Activated T-cell treated with anti-CD3 and anti-CD28 coated beads for 1 hour (primary cell): ENCODE measurements at places on chromosomes 4 and X.
A peak's percentile ranks its signal among the peaks of the same experiment; 100 is the strongest.

DNA sequence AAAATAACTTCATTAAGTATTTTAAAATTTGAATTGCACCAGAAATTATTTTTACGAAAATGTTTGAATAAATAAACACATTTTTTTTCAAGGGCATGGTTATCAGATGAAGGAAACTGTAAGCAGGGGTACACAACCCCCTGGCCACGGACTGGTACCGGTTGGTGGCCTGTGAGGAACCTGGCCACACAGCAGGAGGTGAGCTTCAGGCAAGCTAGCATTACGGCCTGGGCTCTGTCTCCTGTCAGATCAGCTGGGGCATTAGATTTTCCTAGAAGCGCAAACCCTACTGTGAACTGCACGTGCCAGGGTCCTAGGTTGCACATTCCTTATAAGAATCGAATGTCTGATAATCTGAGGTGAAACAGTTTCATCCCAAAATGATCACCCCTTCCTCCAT, 1499.7 kb upstream of the AGA start:
- DNase-seq: no peak

GRCh38 chrX:82695066-82695465, 813.0 kb upstream of the POU3F4 start:
- no peak for DNase-seq

- no peak for DNase-seq
Observed at GRCh38 chr4:8023696-8024033, 84.0 kb upstream of the AFAP1 start.

DNA sequence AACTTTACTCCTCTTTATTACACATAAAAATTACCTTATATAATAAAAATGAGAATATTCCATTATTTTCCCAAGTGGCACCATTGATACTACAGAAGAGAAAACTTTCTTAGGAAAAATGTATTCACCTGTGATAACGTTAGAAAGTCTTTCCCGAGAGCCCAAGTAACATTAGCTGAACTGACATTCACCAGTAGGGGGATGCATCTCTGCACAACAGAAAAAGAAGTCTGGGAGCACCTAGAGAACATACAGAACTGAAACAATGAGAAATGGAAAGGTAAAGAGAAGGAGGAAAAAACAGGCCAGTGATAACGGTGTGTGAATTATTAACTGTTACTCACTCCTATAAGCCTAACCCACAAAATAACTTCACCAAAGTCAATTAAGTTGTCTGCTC, 423.3 kb downstream of the CENPC start:
- DNase-seq: no peak

GRCh38 chr4:129109965-129110824, 14.2 kb downstream of the C4orf33 start:
- DNase-seq: no peak

GRCh38 chr4:185532795-185533324, 2.4 kb downstream of the PDLIM3 start:
- no peak for DNase-seq

GRCh38 chrX:51332188-51332942, at the start of gene NUDT10:
Gene NUDT10 (plus strand): TSS chrX:51332822. CDS start chrX:51332966, 144 bp downstream.
- peak; percentile 1 for DNase-seq

DNA sequence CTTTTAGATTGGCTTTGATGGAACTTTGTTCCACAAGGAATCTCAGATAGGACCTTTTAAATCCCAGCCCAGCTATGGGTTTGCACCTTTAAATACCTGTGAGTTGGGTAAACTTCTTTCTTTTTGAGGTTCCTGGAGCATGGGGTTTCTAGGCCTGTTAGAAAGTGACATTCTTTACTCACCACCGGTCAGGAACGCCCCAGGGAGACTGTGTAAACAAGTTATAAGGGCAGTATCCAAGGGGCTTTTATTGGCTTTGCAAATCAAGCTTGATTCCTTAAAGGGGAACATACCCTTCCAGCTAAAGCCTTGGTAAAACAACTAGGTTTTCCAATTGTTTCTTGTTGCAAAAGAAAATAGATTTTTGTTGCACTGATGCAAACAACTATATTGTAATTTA, 93.4 kb downstream of the TENT5D start:
- DNase-seq: no peak

- DNase-seq: no peak
Observed at GRCh38 chr4:21778702-21779101, 169.9 kb downstream of the KCNIP4 start.

DNA sequence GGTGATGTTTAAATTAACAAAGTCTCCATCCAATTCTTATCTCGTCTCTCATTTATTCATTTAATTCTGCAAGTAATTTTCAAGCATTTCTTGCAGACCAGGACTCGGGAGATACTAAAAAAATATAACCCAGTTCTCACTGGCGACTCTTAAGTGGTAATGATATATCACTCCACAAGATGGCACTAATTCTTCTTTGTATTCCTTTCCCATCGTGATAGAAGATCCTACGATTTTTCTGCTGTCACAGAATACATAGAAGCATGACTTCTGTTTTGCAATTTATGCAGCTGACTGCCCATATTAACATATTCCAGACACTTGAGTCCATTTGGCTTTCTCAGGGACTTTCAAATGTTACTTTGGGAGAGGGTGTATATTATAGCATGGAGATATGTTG, 64.0 kb upstream of the FGF13 start:
- DNase-seq: no peak

DNA sequence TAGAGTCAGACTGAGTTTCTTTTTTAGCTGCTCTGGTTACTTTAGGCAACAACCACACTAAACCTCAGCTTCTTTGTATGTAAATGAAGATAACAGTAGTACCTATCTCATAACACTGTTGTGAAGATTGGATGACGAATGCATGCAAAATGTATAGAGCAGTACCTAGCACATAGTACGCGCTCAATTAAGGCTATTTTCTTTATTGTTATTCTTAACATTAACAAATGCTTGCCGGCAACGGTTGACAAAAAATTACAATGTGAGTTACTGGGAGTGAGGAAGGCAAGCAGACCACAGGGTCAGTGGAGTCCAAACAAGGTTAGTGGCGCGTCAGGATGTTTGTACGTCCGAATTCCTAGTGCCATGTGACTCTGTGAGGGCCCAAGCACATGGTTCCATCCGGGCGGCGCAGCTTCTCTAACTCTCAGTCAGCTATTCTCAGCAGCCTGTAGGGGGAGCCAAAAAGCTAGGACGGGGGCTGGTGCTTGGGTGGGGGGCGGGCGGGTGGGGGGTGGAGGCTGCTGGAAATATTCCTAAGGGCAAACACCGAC, 821 bp upstream of the NALF2 start:
- DNase-seq: no peak

- DNase-seq: no peak
Observed at GRCh38 chrX:38961936-38962335, 160.7 kb downstream of the MID1IP1 start.

- no peak for DNase-seq
Observed at GRCh38 chrX:107485013-107485412, 35.6 kb downstream of the FRMPD3 start.

- no peak for DNase-seq
Observed at GRCh38 chrX:12197030-12197429, 58.8 kb downstream of the FRMPD4 start.

- no peak for DNase-seq
Observed at GRCh38 chr4:54187148-54187547, 41.9 kb upstream of the PDGFRA start.

- no peak for DNase-seq
Observed at GRCh38 chr4:181548873-181549575, 694.2 kb upstream of the TENM3 start.

- no peak for DNase-seq
Observed at GRCh38 chrX:123975180-123975579, 13.7 kb downstream of the STAG2 start.

- DNase-seq: no peak
Observed at GRCh38 chr4:7256984-7257810, 64.9 kb downstream of the SORCS2 start.

GRCh38 chr4:123699880-123700771, 303.5 kb downstream of the SPRY1 start:
- no peak for DNase-seq

DNA sequence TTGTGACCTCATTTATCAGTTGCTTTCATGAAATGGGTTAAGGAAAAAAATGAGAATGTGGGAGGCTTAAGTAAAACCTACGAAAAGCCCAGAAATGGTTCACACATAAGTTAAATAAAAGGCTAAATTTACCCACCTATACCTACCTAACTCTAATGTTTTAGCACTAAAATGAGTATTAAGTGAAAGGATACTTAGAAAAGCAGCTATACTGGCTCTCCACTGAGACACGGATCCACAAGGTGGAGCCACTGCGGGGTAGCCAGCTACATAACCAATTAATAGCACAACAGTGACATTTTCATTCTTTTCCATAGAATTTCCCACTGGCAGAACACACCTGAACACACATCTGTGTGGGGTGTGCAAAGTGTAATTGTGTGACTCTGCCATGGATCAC, 101.9 kb downstream of the MAML3 start:
- DNase-seq: peak; percentile 25

- DNase-seq: no peak
Observed at GRCh38 chr4:26748811-26749210, 111.8 kb upstream of the STIM2 start.

GRCh38 chrX:130055899-130056298, 54.4 kb downstream of the ELF4 start:
- no peak for DNase-seq

DNA sequence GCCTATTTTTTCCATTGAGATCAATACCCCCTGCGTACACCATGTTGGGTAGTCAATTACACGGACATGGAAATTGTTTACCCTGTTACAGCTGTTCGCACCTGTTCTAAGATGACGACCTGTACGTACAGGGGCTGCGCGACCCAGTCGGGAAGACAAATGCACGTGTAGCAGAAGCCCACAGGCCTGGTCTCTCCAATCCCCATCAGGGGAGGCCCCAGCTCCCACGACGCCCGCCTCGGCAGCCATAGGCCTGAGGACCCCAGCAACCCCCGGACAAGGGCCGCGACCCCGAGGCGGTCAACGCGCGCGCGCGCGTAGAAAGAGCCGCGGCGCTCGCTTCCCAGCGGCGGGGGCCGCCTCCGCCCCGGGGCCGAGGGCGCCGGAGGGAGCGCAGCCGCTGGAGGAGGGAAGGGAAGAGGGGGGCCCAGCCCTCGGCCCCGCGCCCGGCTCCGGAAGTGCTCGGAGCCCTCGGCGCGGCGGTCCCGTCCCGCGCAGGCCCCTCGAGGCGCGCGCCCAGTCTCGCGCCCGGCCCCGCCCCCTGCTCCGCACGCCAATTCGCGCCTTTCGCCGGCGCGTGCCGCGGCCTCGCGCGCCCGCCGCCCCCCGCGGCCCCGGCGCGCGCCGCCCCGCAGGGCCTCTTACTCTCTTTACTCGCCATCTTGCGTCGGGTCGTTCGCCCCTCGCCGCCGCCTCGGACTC, 618 bp downstream of the RBBP7 start:
- peak; percentile 38 for DNase-seq

DNA sequence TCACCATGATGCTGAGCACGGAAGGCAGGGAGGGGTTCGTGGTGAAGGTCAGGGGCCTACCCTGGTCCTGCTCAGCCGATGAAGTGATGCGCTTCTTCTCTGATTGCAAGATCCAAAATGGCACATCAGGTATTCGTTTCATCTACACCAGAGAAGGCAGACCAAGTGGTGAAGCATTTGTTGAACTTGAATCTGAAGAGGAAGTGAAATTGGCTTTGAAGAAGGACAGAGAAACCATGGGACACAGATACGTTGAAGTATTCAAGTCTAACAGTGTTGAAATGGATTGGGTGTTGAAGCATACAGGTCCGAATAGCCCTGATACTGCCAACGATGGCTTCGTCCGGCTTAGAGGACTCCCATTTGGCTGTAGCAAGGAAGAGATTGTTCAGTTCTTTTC, 4.0 kb downstream of the HNRNPH2 start:
- no peak for DNase-seq

DNA sequence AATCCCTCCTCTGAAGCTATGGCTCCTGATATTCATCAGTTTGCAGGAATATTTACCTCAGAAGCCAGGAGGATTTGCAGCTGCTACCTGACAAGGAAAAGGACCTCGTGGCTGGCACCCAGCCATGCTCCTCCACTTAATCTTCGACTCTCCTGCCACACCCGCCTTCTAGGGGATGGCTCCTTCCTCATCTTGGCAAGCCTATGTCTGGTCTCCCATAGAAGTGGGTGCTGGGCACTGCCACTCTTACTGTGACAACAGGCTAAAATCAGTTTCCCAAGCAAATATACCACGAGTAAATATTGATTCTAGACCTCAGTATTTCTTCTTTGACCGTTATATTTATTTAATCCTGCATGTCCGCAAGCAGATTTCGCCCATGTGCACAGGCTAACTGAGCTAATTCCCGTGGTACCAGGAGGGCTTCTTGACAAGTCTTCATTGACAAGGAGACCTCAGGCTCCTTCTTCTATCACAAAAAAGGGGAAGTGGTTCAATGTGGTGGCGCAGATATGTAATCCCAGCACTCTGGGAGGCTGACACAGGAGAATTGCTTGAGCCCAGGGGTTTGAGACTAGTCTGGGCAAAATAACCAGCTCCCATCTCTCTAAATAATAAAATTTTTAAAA, 52.6 kb upstream of the DCTD start:
- no peak for DNase-seq

GRCh38 chrX:125404667-125405160, 85.0 kb downstream of the TEX13C start:
- DNase-seq: no peak

GRCh38 chr4:76177709-76178108, 29.5 kb upstream of the NUP54 start:
- DNase-seq: no peak

GRCh38 chr4:123741906-123742305, 345.3 kb downstream of the SPRY1 start:
- DNase-seq: no peak

GRCh38 chr4:145840162-145840768, 98.4 kb downstream of the ZNF827 start:
- DNase-seq: no peak

DNA sequence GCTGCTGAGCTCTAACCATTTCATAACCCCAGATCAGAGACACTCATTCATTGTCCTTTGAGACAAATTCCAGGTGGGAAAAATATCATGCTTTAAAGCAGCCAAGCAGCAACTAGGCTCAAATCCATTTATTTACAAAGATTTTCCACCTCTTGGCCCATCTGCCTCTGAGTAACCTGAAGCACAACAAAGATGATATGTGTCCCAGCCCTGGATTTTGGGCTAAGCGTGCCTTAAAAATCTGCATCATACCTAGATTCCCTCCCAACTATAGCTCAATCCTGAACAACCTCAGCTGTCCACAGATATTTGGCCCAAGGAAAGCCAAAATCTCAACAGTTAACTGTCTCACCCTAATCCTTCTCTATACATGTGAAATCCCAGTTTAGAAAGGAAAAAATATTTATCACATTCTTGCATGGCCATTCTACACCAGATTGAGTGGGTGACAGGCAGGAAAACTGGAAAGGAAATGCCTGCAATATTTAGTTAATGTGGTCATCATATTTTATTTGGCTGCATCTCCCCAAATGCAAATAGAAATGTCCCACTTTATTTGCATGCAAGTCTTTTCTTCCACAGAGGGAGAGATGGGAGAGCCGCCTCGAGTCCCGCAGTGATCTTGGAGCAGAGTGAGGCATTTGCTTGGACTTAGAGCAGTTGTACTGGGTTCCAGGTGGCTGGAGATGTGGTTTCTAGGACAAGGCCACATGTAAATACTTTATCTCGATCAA, 146.4 kb upstream of the EOLA2 start:
- DNase-seq: no peak

- no peak for DNase-seq
Observed at GRCh38 chrX:12929701-12930100, 23.3 kb downstream of the TLR8 start.

GRCh38 chr4:176309046-176309445, 10.7 kb upstream of the SPCS3 start:
- DNase-seq: no peak
